Fibroblast of skin of left biceps (primary cell): ENCODE measurements at places on chromosomes 12 and 14.

DNA sequence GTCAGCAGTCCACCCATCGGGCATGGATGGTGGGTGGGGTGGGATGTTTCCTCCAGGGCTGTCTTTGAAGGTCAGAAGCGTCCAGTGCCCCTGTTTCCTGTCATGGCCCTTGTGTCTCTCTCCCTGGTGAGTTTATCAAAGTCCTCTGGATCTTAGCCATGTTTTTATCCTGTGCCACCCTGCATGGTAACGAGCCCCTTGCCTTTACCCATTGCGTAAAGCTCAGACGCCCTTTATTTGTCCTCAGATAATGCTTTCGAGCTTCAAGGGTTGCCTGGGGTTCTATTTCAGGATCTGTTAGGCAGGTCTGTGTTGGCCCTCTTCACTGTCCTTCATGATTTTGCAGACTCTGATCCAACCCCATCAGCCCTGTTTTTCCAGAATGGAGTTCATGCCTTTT is 172.9 kb downstream of the TSPAN9 start:
- DNase-seq, result no peak

DNA sequence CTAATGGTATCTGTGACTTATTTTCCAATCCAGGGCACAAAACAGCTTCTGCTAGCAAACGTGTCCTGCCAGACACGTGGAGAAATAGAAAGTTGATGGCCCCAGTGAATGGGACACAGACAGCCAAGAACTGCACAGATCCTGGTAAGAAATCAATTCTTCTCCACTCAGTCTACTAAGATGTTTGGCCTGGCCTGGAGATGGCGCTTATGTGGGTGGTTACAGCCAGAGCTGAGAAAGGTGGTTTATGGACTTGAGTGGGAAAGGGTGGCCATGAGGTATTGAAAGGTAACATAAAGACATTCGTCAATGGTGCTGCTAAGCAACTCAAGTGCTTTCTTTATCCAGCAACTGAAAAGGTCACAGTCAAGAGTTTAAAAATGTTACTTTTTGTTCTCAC is 2.9 kb downstream of the SLC24A4 start:
- no peak for DNase-seq

DNA sequence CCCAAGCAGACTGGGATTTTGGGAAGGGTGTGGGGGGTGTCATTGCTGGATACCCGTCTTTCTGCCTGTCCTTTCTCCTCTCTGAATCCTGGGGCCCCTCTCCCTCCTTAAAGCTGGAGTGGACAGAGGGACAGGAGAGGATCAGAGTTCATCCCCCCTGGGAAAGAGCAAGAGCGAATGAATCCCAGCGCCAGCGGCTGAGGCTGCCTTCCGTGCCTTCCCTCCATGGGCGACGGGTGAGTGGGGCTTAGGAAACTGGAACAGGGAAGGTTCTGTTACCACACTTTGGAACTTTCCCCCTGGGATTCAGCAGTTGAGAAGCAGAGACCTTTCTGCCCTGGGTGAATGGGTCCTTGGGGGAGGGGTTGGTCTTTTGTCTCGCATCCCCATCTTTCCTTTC is 16.2 kb upstream of the RIN3 start:
- DNase-seq, result no peak

DNA sequence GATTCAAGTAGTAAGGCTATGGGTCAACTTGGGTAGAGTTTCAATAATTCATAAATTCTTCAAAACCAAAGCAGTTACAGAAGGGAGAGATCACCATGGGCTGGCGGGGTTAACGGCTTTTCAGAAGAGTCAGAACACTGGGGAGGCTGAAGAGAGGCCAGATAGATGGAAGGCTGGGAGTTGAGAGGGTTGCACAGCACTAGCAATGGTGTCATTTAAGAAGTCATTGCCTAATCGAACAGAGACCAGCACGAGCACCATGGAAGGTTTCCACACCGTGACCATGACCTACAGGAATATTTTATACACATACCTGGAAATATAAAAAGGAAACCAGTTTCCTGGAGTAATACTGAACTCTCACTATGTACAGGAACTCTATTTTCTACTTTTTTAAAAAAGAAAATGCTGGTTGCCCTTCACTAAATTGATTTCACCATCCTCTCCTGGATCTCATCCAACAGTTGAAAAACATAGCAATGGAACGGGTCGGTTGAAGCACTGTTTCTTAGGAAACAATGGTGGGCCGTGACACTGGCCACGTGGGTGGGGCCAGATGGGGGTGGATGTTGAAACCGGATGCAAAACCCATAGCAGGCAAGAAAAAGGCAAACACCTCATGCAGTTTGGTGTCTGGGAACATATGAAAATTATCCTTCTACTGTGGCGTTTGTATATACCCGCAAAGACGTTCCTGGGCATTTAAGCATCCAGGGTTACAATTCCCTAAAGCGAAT is 38.0 kb upstream of the RIN3 start:
- DNase-seq, result no peak

DNA sequence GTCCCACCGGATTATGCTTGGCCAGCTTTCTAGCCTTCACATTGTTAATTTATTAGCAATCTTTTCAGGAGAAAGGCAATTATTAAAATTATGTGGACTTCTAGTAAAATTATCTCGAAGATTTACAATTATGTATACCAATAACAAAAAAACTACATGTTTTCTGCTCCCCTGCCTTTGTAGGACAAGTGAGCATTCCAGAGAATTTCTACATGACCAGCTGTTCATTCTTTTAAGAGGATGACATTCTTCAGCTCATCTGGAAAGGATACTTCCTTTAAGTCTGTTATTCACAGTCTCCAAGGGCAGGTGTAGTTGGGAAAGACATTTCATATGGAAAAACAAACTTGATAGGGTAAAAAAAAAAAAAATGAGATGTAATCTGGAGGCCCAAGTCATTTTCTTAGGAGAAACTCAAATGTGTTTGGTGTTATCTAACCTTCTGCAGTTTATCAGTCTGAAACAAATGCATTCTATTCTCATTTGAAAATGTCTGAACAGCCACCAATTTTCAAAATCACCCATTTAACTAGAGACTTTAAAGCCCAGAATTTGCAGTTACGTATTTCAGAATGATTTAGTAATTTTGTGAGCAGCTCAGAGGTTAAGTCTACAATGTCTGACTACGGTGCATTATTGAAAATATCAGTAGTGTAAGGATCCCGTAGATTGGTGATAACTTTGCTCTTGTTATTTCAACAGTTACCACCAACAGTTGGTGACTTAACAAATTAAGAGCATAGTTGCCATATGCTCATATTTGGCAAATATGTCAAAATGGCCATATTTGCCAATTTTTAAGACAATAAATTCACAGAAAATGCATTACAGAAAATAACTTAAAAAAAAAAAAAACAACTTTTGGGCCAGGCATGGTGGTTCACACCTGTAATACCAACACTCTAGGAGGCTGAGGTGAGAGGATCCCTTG is 1.8 kb upstream of the PHLDA1 start:
- no peak for DNase-seq

DNA sequence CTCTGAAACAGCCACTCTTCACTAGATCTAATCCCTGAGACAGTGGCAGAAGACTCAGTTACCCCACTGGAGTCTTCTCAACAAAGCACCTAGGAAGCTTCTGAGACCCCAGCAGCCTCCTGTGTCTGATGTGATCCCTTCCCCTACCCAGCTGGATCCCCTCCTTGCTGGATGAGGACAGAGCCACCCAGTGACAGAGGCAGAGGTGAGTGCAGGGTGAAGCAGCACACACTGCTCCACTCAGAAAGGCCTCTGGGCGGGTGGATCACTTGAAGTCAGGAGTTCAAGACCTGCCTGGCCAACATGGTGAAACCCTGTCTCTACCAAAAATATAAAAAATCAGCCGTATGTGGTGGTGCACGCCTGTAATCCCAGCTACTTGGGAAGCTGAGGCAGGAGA is 2.7 kb downstream of the SPRYD3 start:
- no peak for DNase-seq

DNA sequence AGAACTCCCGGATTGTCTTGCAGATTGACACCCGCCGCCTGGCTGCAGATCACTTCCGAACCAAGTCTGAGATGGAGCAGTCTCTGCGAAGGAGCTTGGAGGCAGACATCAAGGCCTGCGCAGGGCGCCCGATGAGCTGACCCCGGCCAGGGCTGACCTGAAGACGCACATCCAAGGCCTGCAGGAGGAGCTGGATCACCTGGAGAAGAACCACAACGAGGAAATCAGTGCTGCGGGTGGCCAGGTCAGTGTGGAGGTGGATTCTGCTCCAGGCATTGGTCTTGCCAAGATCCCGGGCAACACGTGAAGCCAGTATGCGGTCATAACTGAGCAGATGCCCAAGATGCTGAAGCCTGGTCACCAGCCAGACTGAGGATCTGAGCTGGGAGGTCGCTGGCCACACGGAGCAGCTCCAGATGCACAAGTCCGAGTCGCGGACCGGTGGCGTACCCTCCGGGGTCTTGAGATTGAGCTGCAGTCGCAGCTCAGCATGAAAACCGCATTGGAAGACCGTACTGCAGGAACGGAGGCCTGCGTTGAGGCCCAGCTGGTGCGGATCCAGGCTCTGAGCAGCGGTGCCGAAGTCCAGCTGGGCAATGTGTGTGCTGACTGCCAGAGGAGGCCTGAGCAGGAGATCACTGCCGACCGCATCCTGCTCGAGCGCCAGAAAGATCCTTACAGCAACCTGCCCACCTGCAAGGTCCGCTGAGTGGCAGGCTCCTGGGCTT is 12.4 kb upstream of the A2M start:
- no peak for DNase-seq

- no peak for DNase-seq
Measured at GRCh38 chr12:20450591-20451180, 82.3 kb downstream of the PDE3A start.

- DNase-seq, result no peak
Measured at GRCh38 chr14:70282666-70283065, 76.8 kb downstream of the COX16 start.

DNA sequence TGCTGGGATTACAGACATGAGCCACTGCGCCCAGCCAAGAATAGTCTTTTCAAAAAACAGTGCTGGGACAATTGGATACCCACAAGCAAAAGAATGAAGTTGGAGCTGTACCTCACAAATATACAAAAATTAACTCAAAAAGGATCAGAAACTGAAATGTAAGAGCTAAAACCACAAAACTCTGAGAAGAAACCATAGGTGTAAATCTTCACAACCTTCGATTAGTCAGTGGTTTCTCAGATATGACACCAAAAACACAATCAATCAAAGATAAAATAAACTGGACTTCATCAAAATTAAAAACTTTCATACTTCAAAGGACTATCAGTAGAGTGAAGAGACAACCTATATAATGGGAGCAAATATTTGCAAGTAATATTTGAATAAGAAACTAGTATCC is 35.3 kb downstream of the SLC25A47 start:
- no peak for DNase-seq

GRCh38 chr12:89756585-89757398 is 48.2 kb upstream of the ATP2B1 start:
- DNase-seq, result peak; percentile 97

DNA sequence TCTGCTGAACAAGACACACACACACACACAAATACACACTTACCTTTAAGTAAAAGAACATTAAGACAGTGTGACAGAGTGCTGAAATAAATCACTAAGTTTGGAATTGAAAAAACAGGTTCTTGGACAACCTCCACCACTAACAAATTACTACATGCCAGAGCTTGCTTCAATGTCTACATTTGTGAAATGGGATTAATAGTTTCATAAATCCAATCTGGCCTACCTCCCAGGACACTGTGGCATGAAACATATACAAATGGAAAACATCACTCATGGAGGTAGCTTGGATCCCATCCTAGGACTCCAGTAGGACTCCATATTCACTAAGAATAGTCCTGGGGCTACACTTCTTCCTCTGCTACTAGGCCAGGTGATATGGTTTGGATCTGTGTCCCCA is 8.2 kb upstream of the CCDC60 start:
- DNase-seq, result no peak

DNA sequence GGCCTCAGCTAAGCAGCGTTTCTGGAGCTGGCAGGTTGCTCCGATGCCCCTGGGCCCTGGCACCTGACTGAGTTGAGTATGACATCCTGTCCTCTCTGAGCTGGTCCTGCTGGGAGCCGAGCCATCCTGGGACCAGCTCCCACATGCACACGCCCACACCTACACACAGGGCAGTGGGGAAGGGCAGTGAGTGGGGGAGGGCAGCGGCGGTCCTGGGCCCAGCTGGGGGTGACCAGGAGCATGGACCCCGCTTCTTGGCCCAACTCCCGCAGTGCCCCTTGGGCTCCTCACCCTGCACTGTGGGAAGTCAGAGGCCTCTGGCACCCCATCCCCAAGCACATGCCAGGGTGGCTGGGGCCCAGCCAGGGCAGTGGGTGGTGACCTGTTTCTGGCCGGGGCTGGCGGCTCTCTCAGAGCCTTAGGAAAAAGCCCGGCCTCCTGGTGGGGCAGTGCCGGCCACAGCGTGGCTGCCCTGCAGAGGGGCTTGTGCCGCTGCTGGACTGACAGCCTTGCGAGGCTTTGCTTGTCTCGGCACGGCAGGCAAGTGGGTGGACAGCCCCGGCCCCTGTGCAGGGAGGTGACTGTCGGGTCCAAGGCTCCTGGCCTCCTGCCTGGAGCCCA is 5.9 kb upstream of the CRIP2 start:
- DNase-seq, result no peak

DNA sequence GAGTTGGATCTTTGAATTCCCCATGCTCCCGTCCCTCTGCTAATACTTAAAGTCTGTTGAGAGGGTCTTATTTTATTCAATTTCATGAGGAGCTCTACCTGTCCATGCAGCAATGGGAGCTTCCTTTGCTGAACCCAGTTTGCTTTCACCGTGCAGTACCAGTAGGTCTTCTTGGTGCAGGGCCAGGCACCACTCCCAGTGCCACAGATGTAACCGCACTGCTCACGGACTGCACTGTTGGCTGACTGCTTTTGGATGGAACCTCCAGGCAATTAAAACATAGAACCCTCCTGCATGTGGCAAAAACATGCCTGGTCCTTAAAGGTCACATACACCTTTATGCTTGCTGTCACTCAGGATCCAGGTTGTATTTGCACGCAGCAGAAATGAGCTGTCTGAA is 9.3 kb upstream of the CABP1 start:
- DNase-seq, result no peak

- DNase-seq, result no peak
Measured at GRCh38 chr12:54162741-54163140, 26.0 kb downstream of the SMUG1 start.

- no peak for DNase-seq
Measured at GRCh38 chr12:97038834-97039233, 131.8 kb downstream of the NEDD1 start.

DNA sequence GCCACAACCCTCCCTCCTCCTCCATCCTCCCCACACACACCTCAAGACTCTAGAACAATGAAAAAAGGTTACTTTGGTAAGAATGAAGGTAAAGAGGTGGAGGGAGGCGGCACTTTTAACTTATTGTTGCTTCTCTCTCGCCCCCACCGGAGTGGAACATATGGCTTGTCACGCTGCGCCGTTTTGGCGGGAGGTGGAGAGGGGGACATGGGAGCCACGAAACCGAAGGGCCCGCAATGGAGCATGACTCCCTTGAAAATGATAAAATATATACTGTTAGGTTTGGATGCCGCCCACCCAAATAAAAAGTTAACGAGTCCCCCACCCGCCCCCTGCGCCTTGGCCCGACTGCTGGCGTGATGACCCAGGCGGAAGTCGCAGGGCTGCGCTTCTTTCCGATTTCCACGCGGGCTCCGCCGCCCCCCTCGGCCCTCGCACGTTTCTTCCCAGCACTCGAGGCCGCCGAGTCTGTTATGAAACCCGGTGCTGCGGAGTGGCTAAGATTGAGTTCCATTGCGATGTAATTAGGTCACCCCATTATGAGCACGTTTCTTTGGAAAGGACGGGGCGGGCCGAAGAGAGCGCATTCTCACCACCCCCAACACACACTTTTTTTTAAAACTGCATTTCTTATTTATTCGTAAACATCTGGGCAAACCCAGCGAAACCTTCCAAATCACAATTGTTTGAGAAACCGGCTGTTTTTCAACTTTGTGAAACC is 1.4 kb upstream of the ZFP36L1 start:
- DNase-seq, result peak; percentile 93
